Activated CD4-positive, alpha-beta T cell treated with anti-CD3 and anti-CD28 coated beads, Interleukin-2, amount 50 U/mL, for 48 hours (primary cell): ENCODE measurements at places on chromosomes 7 and 10.

DNA sequence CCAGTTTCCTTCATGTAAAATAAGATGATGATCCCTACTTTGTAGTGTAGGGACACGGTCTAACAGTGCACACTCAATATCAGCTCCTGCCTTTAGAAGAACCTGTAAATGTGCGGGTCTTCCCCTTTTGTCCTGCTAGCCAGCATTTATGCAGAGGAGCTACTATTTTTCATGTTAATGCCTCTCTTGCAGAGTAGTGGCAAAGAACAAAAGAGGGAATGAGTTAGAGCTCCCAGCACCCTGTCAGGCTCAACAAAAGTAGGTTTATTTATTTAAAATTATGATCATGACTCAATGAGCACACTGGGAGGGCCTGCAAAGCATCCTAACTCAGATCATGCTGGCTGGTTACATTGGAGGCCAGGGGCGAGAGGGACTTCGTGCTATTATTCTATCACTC lies 414.5 kb upstream of the COBL start:
- DNase-seq = no peak

DNA sequence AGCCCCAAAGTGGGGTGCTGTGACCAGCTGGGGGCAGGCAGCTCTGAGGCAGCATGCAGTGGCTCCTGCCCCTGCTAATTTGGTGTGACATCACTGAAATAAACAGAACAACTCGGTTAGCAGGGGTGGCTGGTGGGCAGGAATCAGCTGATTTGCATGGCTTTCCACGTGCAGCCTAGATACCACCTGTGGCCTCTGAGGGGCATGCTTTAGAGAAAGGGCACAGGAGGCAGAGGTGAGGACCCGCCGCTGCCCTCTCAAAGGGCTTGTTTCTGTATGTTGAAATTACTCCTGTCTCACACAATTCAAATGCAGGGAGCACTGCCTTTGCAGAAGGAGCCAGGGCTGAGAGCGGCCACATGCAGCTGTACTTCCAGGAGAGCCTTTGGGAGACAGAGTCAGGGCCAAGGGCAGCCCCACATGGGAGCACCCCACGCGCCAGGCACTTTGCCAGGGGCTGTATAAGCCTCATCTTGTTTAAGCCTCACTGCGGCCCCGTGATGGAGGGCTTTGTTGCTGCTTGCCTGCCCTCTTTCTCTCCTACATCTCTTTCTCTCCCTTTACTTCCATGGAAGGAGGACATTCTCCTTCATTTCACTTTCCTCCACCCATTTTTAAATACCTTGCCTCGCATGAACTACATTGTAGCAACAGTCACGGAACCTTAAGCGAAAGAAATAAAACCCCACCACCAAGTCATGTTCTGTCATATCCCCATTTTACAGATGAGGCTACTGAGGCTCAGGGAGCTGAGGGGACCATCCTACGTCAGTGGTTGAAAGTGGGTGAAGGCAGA lies 137.7 kb downstream of the ZMIZ1 start:
- no peak for DNase-seq

- no peak for DNase-seq
Measured at GRCh38 chr7:114941692-114942091, 19.8 kb downstream of the MDFIC start.

DNA sequence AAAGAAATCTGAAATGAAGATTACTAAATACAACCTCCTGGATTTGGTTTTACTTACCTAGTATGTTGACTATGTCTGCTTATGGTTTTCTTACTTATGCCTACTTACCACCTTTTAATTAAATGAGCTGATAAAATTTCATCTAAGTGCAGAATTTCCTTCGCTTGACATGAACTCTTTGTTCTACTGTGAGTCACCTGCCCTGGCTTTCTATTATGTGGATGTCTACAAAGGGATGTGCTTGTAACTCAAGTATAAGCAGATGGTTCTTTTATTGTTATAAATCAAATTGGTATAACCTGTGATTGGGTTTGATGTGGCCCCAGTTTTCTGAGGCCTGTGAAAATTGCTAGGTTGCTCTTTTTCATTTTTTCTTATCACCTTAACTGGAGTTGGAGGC lies 389.1 kb upstream of the ANKRD30A start:
- no peak for DNase-seq

DNA sequence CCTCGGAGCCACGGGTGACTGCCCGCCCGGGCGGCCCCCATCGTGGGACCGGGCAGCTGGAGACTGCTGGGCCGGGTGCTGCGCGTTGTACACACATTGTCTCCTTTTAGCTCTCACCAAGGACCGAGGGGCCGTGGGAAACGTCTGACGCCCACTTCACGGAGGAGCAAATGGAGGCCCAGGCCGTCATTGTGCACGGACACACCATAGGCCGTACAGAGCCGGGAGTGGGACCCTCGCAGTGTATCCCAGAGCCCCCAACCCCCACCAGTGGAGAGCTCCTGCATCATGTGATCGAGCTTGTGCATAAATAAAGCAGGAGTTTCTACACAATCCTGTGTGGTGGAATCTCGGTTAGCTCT lies 722 bp downstream of the DENND10 start:
- peak; percentile 33 for DNase-seq

GRCh38 chr10:15426558-15426957 lies 55.5 kb upstream of the FAM171A1 start:
- no peak for DNase-seq

- DNase-seq = no peak
Measured at GRCh38 chr7:84250452-84250851, 55.9 kb upstream of the SEMA3A start.

- DNase-seq = no peak
Measured at GRCh38 chr7:69412331-69413146, 185.7 kb upstream of the AUTS2 start.

GRCh38 chr7:66070222-66070621 lies 5.4 kb upstream of the ASL start:
- no peak for DNase-seq

- peak; percentile 22 for DNase-seq
Measured at GRCh38 chr7:22992874-22993840, 20.8 kb downstream of the HYCC1 start.

- DNase-seq = no peak
Measured at GRCh38 chr7:79296553-79297320, 156.7 kb downstream of the MAGI2 start.

DNA sequence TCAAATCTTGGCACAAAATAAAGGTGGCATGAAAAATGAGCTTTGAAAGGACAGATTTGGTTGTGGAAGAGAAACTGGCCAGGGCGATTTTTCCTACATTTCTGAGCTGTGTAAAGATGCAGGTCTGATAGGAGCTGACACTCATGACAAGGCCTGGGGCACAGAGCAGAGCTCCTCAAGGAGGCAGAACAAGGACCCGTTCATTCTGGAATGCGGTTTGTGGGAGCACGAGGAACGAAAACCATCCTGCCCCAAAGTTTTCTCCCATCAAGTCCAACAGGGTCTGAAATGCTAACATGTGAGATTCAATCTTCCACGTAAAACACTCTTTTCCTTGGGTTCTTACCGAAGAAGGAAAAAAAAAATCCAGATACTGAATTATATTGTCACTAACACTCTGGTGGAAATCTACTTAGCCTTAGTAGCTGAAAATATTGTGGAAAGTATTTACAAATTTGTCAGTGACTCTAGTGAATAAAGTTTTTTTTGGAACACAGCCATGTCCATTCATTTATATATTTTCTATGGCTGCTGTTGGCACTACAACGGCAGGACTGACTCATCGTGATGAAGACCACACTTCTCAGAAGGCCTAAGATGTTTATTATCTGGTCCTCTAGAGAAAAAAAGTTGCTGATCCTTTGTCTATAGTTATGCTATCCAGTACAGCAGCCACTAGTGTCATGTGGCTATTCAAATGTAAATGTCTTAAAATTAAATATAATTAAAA lies 215.7 kb downstream of the BAMBI start:
- no peak for DNase-seq

DNA sequence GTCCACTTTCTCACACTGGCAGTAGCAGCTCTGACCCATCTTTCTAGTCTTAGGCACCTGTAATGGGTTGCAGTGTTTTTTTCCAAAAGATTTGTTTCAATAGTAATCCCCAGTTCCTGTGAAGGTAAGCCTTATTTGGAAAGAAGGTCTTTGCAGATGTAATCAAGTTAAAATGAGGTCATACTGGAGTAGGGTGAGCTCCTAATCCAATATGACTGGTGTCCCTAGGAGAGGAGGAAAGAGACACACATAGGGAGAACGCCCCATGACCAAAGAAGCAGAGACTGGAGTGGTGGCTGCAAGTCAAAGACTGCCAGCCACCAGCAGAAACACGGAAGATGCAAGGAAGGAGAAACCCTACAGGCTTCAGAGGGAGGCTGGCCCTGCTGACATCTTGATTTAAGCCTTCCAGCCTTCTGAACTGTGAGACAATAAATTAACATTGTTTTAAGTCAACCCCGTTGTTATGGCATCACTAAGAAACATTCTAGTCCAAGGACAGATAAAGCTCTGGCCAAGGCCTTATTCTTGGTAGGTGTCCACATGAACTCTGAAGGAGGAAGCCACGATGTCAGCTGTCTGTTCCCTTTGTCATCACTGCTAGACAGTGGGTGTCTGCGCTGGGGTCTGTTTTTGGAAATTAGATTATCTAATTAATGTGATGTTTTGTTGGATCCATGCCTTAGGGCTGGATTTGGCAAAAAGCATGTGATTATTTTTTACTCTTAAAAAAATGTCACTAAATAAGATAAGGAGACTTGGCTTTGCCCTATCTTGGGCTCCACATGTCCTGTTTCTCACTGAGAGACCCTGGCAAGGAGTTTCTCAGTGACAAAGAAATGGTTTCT lies 214.9 kb downstream of the KCNMA1 start:
- no peak for DNase-seq

- no peak for DNase-seq
Measured at GRCh38 chr7:98276241-98276761, 5.2 kb upstream of the BRI3 start.

- DNase-seq = no peak
Measured at GRCh38 chr10:17506390-17506789, 52.0 kb upstream of the ST8SIA6 start.

GRCh38 chr10:31347705-31348104 lies 28.7 kb downstream of the ZEB1 start:
- no peak for DNase-seq

DNA sequence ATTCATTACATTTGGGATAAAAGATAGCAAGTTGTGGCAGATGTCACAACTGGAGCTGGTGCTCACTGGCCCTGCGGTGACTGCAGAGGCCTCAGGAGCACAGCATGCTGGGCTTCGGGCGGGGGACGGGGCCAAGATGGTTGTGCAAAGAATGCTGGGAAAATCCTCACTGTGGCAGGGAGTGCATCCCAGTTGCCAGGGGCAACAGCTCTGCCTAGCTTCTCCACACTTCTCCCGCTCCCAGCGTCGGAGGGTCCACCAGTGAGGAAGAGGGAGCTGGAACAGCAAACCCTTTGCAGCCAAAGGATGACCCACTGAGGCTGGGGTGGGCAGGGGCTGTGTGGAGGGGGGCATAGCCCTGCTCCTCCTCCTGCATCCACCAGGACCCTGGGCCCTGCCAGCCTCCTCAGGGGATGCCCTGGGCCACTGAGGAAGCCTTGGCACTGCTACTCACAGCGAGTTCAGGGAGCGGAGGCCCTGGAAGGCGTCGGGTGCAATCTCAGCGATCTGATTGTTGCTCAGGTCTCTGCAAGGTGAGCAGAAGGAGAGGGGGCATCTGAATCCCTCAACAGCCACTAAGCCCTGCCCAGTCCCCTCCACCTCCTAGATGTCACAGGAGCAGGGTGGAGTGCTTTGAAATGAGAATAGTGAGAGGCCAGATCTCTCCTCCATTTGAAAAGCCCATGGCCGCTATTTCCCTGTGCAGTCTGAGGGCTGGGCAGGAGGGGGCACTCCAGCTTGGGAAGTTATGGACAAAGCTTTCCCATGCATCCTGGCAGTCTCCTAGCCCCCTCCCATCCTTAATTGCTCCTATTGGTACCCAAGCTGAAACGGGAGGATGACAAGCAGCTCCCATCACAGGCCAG lies 126.5 kb downstream of the SLIT1 start:
- no peak for DNase-seq

GRCh38 chr10:33180921-33181320 lies 153.5 kb downstream of the NRP1 start:
- no peak for DNase-seq

- no peak for DNase-seq
Measured at GRCh38 chr10:19616966-19617365, 199.3 kb upstream of the PLXDC2 start.

DNA sequence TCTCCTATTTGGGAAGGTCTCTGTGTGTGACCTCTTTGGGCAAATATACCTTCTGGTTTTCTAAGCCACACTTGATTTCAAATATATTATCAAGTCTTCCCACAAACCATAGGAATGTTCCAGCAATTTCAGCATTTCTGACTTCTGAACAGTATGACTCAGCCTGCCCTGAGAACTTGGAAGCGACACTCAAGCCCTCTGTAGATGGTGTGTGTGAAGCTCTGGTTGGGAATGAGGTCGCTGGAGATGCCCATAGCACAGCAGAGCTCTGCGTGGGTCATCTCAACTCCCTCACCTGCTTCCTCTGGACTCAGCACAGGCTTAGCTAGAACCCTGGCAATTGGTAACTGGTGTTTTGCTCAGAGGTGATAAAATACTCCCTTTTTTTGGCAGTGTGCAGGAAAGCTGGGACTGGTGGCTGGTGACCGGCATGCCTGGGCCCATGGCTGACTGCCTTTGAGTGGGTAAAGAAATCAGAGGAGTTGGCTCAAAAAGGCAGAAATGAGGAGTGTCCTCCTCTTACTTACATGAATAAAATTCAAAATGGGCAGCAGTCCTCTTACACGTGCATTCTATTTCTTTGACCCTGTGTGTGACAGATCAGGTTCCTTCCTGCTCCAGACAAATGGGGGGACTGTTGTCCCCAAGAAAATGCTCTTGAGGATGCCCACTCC lies 87.5 kb upstream of the NRP1 start:
- no peak for DNase-seq

DNA sequence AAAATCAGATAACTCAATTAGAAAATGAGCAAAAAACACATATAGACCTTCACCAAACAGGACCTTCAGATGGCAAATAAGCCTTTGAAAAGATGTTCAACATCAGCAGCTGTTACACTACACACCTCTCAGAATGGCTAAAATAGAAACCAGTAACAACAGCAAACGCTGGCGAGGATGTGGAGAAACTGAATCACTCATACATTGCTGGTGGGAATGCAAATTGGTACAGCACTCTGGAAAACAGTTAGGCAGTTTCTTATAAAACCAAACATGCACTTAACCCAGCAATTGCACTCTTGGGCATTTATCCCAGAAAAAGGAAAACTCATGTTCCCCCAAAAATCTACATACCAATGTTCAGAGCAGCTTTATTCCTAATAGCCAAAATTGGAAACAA lies 37.7 kb upstream of the SMARCD3 start:
- peak; percentile 10 for DNase-seq

DNA sequence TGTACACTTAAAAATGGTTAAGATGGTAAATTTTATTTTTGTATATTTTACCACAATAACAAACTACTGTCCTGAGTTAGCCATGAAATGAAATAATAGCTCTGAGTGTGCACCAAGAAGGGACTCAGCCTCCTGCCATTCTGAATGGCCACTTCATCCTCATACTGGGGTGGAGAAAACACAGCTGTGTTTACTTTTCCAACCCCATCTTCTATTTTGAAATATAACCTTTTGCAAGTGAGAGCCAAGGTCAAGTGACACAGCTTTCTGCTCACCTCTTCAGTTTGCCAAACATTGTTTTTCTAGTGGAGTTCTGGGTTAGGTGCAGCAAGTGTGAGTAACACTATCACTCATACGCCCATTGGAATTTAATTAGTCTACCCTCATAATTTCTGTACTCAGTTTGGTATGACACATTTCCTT lies 107.4 kb upstream of the GLCCI1 start:
- DNase-seq = no peak

- no peak for DNase-seq
Measured at GRCh38 chr7:77760809-77761453, 37.3 kb downstream of the TMEM60 start.

- DNase-seq = no peak
Measured at GRCh38 chr7:76315364-76315763, 12.9 kb downstream of the HSPB1 start.

GRCh38 chr10:133226251-133226808 lies 3.7 kb upstream of the UTF1 start:
- DNase-seq = peak; percentile 36
